ENCODE measurements at places on chromosomes 6 and 20.

- no peak for DNase-seq
These were observed 27.9 kb downstream of the TAF11 start for GRCh38 chr6:34859951-34860350.

DNA sequence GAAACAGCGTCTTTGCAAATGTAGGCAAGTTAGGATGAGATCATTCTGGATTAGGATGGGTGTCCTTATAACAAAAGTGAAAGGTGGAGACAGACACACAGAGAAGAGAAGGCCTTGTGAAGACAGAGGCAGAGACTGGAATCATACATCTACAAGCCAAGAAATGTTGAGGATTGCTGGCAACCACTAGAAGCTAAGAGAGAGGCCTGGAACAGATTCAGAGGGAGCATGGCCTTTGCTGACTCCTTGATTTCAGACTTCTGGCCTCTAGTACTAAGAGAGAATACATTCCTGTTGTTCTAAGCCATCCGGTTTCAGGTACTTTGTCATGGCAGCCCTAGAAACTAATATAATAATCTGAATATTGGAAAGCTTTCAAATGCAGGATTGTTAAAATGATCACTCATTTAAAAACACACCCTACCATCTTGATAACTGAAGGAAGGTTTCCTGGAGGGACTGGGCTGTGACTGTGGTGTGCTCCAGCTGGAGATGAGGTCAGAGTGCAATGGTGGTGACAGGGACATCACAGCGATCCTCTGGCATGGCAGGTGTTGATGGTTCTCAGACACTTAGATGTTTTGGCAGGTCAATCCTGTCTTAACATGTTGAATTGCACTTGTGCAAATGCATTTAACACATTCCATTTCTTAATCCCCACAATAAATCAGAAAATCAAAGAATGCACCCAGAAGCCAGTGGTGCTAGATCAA, 25.1 kb downstream of the CD83 start:
- no peak for DNase-seq

GRCh38 chr20:64223526-64224067, 32.0 kb upstream of the PCMTD2 start:
- DNase-seq, result no peak

DNA sequence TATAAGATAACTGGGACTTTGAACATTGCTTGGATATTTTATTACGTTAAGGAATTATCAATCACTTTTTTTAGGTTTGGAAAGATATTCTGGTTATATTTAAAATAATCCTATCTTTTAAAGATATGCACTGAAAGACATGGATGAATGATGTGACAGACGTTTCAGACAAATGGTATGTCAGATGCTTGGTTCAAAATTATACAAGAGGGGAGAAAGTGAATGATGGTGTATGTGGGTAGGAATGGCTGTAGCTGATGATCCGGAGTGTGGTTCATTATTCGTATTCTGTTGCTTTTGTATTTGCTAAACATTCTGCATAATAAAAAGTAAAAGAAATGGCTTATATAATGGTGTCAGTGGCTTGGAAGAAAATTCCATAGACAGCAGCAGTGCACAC, 51.0 kb upstream of the SNRPB2 start:
- DNase-seq, result no peak

DNA sequence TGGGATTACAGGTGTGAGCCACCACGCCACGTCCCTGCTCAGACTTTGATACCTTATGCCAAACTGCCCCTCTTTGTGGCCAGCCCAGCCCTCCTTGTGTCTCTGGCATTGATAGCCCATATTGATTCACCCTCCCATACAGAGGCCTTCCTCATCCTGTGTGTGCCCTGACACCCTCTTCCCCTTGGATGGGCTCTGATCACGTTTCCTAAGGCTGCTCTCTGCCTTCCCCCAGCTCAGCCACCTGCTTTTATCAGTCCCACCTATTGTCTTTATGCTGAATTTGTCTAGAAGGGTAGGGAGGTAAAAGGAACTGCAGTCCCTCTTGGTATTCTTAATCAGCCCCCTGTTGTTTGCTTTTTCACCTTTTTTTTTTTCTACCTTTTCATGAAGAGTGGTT, 95.9 kb downstream of the CDKAL1 start:
- DNase-seq, result no peak

GRCh38 chr20:48938670-48939069, 17.2 kb downstream of the ARFGEF2 start:
- no peak for DNase-seq

- no peak for DNase-seq
These were observed 404.1 kb downstream of the FOXA2 start for GRCh38 chr20:22180244-22180643.

DNA sequence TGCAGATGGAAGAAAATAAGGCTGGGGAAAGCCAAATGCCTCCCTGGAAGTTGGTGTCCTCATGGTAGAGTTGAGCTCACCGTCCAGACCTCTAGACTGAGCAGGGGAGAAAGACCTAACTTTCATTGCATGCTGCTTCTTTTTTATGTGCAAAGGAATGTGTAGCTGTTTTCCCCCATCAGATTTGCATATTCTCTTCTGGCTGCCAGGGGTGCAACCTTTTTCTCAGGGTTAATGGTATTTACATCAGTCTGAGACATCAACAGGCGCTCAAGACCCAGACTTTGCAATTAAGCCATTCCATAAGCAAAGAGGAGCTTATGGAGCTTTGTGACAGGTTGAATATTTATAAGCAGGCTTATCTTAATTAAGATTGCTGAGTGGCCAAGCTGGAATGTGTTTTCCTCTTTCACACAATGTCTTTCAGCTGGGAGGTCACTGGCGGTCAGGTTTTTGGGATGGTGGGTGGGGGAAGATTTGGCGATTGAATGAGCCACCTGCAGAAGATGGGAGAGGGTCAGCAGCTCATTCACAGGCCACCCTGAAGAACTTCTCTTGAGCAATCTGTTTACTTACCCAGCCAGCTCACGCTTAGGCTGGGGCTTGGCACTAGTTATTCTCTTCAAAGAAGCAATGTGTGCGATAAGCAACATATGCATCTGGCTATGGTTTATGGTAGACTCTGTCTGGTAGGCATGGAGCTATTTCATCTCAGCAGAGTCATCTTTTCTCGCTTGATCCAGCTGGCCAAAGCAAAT, 88.6 kb downstream of the SCP2D1 start:
- DNase-seq, result no peak

DNA sequence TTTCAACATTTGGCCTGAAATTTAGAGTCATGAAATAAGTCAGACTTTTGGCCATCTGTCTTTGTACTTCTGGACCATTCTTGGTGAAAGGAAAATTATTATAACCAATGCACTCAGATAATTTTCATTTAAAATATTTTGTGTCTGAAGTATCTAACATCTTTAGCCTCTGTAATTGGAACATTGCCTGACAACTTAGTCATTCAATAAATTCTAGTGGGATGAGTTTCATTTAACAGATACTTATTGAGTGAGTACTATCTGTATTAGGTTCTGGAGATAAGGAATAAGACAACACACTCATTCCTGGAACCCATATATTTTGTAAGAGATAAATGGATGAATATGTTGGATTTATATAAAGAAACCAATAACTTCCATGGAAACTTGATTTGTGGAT, 536.0 kb downstream of the BCKDHB start:
- DNase-seq, result no peak

GRCh38 chr6:169799474-169799926, 48.1 kb downstream of the ERMARD start:
- no peak for DNase-seq

GRCh38 chr6:33407132-33407718, 3.6 kb upstream of the PHF1 start:
- no peak for DNase-seq
